GM12891 (cell line): ENCODE measurements at places on chromosomes 5 and 9.

GRCh38 chr5:56735849-56736641 lies 79.3 kb upstream of the MAP3K1 start:
- DNase-seq = no peak

- no peak for DNase-seq
Observed at GRCh38 chr5:72137826-72138409, 30.6 kb downstream of the MAP1B start.

GRCh38 chr5:155282503-155283107 lies 269.1 kb downstream of the KIF4B start:
- no peak for DNase-seq

- DNase-seq = no peak
Observed at GRCh38 chr9:68500457-68501381, 40.0 kb downstream of the TMEM252 start.

DNA sequence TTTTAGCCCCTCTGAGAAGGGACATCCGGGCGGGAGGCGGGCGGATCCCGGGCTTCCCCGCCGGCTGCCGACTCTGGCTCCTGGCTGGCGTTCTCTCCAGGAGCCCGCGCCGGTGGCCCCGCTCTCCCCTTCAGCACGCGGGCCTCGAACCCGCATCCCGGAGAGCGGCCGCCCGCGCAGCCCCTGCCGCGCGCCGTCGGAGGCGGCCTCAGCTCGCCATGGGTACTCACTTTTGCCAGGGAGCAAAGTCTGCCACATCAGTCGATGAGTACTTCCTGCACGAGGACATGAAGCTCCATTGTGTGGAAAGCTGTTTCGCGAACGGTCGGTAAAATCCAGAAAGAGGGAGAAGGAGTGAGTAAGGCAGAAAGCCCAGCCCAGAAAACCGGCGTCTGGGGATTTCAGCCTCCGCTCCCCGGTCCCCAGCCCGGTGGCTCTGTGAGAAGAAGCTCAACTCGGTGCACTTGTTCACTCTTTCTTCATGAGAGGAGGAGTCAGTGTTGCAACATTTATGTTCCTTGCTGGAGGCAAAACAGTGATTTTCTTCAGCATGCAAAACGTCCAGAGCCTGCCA lies at the start of gene PRLR:
Gene PRLR (minus strand): TSS at position 450 of the 574 bp plus-strand sequence. CDS start 140,867 bp downstream, outside the sequence.
- DNase-seq = peak; percentile 11

- DNase-seq = no peak
Observed at GRCh38 chr5:91830361-91830953, 447.3 kb upstream of the ARRDC3 start.

DNA sequence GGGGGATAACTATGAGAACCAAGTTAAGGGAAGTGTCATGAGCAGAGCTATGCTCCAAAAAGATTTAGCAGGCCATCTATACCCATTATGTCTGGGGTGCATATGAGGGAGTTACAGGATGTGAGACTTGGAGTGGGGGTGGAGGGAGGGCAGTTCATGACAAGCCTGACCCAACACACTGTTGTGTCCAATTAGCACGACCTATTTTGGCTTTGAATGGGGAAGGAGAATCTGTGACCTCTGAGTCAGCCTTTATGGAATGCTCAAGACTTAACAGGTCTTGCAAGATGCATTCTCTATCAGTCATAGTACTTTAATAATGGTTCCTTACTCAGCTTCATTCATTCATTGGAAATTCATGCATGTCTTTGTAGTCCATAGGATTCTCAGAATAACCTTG lies 71.7 kb downstream of the GRIA1 start:
- DNase-seq = no peak

DNA sequence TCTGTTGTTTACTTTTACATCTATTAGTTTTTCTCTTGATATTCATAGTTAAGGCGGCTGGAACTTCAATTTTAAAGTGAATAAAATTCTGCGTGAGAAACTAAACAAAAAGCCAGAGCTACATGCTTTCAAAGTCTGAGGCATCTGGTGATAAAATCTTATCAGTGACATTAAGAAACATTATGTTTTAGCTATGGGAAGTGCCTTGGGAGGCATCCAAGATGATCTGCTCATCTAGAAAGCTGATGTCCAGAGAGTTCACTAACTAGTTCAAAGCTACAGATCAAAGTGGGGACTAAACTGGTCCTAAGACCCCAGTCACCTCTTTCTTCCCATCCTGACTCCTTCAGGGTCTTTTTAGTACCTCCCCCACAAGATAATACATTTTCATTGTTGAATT lies 37.2 kb downstream of the MRPS27 start:
- DNase-seq = no peak

DNA sequence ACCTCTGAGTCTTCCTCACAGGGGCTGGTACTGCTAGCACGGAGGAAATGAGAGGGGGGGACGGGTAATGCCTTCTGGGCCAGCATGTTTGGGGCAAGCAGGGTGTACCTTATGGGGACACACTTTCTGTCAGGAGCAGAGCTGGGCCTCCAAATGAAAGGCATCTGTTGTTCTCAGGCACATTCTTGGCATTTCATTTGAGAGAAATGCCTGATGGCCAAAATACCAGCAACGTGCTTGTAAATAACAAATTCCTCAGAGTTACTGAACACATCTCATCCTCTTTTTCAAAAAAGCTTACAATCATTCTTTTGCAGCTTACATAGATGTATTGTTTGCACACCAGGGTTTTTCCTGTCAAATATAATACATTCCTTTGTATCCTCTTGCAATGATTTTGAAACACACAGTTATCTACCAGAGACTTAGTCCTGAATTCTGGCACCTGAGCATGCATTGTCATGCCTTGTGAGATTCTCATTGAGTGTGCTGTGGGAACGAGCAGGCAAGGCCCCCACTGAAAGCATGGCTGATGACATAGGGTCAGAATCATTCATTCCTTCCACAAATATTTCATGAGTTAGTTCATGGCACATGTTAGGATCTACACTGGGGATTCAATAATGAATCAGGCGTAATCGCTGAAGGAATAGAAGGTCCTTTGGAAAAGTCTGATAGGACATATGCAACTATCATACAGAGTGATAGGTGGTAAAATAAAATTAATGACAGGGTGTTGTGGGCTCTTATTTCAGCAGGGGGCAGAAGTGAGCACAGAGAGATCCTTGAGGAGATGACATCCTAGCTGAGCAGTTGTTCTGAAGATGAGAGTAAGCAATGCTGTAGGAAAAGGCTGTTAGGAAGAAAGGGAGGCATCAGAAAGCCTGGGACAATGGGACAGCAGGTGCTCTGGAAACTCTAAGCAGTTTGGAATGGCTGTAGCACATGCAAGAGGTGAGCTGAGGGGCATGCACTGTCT lies 260.9 kb upstream of the TUT7 start:
- no peak for DNase-seq

- DNase-seq = no peak
Observed at GRCh38 chr5:123810746-123811340, 298.9 kb downstream of the CSNK1G3 start.

DNA sequence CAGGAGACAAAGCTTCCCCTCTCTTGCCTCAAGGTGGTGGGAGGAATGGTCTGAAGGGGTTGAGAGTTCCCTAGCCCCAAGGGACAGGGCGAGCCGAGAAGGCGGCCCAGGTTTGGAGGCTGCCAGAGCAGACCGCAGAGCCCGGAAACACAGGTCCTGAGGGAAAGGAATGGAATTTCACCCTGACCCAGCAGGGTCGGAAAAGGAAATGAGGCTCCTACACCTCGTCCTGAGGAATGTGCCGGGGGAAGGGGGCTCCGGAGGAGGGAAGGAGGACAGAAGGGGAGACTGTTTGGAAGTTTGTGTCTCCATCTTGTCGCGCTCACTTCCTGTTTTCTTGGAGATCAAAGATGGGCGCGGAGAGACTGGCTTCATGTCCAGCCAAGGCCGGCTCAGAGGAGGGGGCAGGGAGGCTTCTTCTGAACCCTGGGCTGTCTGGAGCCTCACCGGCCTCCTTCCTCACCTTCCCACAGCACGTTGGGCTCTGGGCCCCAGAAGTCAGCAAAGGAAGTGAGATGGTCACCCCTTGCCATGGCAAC lies 9.6 kb downstream of the ENG start:
- DNase-seq = no peak
